ENCODE measurements at places on chromosomes 5 and 9.
A peak's percentile ranks its signal among the peaks of the same experiment; 100 is the strongest.

DNA sequence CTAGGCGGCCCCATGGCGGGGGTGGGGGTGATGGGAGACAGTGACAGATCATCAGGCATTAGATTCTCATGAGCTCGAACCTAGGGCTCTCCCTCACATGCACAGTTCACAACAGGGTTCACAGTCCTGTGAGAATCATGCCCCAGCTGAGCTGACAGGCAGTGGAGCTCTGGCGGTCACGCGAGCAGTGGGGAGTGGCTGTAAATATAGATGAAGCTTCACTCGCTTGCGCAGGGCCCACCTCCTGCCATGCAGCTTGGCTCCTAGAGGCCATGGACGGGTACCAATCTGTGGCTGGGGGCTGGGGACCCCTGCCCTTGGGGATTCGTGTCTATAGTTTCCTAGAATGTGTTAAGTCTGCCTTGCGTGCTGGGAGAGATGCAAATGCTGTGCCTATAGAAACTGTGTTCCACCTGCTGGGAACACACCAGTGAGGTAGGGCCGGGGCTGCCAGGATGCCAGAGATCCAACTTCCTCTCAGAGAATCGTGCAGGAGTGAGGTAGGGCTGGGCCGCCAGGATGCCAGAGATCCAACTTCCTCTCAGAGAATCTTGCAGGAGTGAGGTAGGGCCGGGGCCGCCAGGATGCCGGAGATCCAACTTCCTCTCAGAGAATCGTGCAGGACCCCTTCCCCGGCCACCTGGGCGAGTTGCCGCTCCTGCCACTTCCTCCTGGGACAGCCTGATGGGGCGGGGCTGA is 14.1 kb upstream of the EXOC3 start:
- DNase-seq, result no peak

DNA sequence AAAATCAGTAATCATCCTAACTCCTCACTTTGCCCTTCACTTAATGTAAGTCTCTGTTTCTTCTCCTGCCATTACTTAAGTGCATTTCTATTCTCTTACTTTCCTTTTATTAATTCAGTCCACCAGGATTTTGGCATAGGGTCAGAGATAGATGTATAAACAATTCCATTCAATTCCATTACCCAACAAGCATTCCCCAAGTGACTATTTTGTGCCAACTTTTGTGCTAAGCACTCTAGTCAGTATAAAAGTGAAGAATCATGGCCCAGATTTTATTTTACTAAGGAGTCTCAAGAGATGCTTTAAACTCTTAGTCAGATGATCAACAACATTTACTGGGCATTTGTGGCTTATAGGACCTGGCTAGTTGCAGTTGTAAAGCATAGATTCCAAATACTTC is 159.3 kb downstream of the DMAC1 start:
- no peak for DNase-seq

GRCh38 chr5:134101686-134102439 is 12.6 kb upstream of the TCF7 start:
- DNase-seq, result peak; percentile 67

- no peak for DNase-seq
Observed at GRCh38 chr9:83065233-83065632, 2.3 kb upstream of the RASEF start.

- no peak for DNase-seq
Observed at GRCh38 chr5:171999877-172000276, 6.6 kb downstream of the FBXW11 start.

- no peak for DNase-seq
Observed at GRCh38 chr9:95605101-95605500, 88.3 kb upstream of the PTCH1 start.

DNA sequence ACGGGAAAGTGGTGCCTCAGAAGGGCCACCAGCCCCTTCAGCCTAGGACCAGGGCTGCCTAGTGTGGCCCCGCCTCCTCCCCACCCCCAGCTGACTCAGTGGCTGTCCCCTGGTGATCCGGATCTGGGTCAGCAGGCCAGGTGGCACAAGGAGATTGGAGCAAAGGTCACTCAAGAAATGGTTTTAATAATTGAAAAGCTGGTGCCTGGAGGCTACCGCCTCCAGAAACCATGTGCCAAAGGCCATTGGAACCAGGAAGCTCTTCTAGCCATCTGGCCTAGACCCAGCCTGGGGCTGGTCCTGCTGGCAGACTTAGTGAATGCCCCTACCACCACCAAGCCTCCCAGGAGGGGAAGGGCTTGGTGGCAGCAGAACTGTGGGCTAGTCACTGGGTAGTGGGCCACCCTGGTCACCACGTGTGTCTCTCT is 1.5 kb downstream of the ST6GALNAC4 start:
- DNase-seq, result no peak

DNA sequence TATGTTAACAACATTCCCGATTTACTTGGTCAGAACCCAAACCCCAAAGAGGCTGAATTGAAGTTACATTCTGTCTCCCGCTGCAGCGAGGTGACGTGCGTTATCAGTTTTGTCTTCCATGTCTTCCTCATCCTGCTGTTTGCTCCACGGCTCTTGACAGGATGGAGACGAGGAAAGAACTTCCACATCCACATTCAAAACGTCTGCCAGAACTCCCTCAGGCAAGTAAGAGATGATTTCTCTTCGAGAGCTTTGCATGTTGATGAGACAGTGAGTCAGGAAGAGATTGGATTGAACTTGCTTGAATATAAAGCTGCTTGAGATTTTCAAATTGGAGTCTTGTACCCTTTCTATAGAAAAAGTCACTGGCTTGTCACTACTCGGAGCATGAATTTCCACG is 242.6 kb downstream of the AUH start:
- no peak for DNase-seq

- DNase-seq, result no peak
Observed at GRCh38 chr9:109974918-109975276, 194.9 kb downstream of the PALM2AKAP2 start.

- no peak for DNase-seq
Observed at GRCh38 chr9:89843591-89843990, 238.8 kb downstream of the GADD45G start.

DNA sequence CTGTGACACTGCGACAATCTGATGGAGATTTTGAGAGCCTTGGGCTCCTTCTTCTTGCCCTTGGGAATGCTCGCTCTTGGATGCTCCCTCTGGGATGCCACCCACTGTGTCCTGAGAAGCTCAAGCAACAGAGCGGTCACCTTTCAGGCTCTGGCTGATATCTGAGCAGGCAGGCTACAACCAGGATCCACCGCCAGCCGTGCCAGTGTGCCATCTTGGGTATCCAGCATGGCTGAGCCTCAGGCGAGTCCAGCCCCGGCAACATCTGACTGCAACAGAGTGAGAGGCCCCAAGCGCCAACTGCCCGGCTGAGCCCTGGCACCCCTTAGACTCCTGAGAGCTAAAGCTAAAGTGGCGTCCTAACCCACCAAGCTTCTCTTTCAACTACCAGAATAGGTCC is 202.1 kb downstream of the IRX2 start:
- DNase-seq, result no peak

- DNase-seq, result no peak
Observed at GRCh38 chr5:36481454-36482120, 124.8 kb upstream of the SLC1A3 start.
